ENCODE measurements at places on chromosomes 6 and 20.

DNA sequence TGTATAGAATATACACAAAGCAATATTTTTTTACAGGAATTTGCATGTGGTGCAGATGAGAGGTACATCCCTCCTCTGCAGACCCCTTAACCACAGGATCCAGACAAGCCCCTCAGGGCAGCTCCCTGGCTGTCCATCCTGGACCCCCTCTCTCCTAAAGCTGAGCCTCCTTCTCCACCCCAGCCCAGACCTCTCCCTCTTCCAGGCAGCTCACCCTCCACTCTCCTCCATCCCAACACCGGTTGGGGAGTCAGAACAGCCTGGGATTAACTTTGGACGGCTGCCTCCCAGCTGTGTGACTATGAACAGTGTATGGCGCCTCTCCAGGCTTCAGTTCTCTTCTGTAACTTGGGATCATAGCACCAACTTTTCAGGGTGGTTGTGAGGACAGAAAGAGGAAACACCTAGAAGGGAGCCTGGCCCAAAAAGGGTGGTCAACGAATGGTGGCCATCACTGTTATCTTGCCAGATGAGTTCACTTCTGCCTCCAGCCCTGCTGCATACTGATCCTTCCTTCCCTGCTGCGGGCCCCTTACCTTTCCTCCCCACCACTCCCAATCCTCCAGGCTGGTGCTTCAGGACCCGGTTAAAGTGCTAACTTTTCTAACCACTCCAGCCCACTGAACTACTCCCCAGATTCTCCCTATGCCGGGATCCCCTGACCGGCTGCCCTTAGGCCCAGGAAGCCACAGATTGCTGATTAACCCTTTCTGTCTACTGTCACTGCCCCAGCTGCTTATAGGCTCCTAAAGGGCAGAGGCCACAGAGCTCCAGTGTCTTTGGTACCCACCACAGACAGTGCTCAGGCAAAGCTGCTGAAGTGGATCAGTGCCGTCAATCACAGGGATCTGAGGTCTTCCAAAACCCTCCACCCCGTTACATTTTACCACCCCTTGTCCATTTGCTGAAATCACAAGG, 55.9 kb downstream of the GPR6 start:
- H3K4me1 ChIP-seq: no peaks in the 10 kb centered on the region
- no peak overlapping the region for H3K4me3 ChIP-seq
- no peaks in the 10 kb centered on the region for H3K27me3 ChIP-seq
- H3K36me3 ChIP-seq: no peaks in the 10 kb centered on the region

- H3K4me1 ChIP-seq: no peaks in the 10 kb centered on the region
- H3K27me3 ChIP-seq: no peaks in the 10 kb centered on the region
- H3K4me3 ChIP-seq: no peak overlapping the region
- DNase-seq: no peak
These were observed 159.8 kb downstream of the KCNQ5 start for GRCh38 chr6:72781624-72782023.

DNA sequence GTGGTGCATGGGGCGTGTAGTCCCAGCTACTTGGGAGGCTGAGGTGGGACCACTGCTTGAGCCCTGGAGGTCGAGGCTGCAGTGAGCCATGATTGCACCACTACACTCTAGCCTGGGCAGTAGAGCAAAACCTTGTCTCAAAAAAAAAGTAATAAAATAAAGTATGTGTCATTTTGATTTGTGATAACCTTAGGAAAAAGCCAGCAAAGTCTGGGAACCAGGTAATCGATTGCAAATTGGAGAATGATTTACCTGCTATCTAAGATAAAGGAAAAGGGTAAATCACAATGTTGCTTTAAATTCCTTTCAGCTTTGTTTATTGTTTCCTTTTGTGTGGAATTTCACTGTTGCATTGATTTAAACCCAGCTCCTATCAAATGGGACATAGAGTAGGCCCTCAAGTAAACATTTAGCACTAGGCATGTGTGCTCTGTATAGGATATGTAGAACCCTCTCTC, 59.0 kb downstream of the SGK1 start:
- no peak overlapping the region for H3K4me3 ChIP-seq
- DNase-seq: no peak
- H3K27me3 ChIP-seq: no peaks in the 10 kb centered on the region
- no peaks in the 10 kb centered on the region for H3K4me1 ChIP-seq
- H3K27ac ChIP-seq: no peak overlapping the region
- H3K36me3 ChIP-seq: no peaks in the 10 kb centered on the region

GRCh38 chr6:129634411-129635230, 75.4 kb downstream of the ARHGAP18 start:
- peaks cover 5% of the 10 kb centered on the region for H3K4me1 ChIP-seq
- H3K4me3 ChIP-seq: no peak overlapping the region

GRCh38 chr6:31713991-31714684, 1.0 kb upstream of the LY6G6D start:
- H3K36me3 ChIP-seq: no peaks in the 10 kb centered on the region
- no peaks in the 10 kb centered on the region for H3K27me3 ChIP-seq
- H3K4me3 ChIP-seq: no peak overlapping the region
- H3K4me1 ChIP-seq: peaks cover 8% of the 10 kb centered on the region

GRCh38 chr6:105226598-105227294, 46.9 kb upstream of the POPDC3 start:
- no peaks in the 10 kb centered on the region for H3K4me1 ChIP-seq
- no peak overlapping the region for H3K4me3 ChIP-seq
- no peak for DNase-seq
- no peak overlapping the region for H3K27ac ChIP-seq
